ENCODE measurements at places on chromosomes 13 and 19.

DNA sequence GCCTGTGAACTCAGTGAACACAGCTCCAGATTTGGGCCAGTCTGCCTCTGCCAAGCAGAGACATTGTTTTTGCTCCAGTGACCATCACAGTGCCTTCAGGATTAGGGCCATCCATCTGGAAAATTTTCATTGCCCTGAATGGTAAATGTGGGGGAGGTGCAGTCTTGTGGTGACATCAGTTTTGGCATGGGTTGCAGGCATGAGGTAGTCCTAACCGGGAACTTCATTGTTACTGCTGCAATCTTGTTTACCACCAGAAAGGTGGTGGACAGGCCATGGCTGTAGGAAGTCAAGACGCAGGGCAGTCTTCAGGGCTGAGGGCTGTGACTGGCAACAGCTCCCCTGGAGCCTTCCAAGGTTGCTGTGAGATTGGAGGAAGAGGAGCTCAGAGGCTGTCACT lies 55.2 kb downstream of the SPATA13 start:
- peak; percentile 68 for DNase-seq

GRCh38 chr13:30743319-30744055 lies 8.1 kb downstream of the ALOX5AP start:
- DNase-seq = peak; percentile 98

DNA sequence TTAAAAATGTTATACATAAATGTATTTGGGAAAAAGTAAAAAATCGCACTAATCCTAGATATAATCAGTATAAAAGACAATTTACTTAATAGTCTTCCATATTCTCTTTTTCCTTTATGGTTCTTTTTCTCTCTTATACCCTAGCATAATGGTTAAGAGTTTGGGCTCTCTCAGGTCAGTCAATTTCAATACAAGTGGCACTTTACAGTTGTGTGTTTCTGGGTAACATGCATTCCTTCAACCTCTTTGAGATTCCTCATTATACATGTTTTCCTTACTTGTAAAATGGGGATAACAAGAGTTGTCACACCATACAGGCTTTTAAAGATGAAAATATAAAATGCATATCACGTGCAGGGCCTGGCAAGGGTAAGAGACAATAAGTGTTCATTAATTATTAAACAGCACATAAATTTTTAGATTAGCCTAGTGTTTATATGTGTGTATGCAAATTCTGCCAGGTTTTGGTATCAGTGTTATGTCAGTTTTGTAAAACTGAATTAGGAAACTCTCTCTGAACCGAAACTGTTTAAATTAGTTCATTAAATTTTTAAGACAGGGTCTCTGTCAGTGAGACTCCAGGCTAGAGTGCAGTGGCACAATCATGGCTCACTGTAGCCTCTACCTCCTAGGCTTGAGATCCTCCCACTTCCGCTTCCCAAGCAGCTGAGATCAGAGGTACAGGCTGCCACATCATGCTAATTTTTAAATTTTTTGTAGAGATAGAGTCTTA lies 49.8 kb downstream of the ELF1 start:
- no peak for DNase-seq

- DNase-seq = no peak
These were observed 393.2 kb downstream of the DLEU7 start for GRCh38 chr13:50450279-50450678.

- DNase-seq = no peak
These were observed 105.4 kb downstream of the ATP11A start for GRCh38 chr13:112795277-112795676.

DNA sequence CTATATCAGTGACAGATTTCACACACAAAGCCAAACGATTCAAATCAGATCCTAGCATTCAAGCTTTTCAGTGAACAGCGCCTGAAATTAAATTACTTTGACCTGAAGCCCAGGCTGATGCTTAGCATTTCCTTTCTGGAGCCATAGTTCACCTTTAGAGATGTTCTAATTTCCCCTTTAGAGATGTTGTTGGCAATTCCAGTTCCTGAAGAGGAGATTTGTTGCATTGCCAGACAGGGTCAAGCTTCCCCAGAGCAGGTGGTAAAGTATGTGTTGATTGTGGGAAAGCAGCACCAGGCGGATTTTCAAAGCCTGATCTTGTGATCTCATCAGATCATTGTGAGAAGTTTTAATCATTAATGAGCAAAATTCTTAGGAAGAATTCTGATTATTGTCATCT lies 609.8 kb upstream of the KLF12 start:
- no peak for DNase-seq

- DNase-seq = peak; percentile 82
These were observed 73.3 kb downstream of the KLF2 start for GRCh38 chr19:16397791-16398529.
